Fibroblast of upper back skin (primary cell): ENCODE measurements at places on chromosomes 3 and 15.

DNA sequence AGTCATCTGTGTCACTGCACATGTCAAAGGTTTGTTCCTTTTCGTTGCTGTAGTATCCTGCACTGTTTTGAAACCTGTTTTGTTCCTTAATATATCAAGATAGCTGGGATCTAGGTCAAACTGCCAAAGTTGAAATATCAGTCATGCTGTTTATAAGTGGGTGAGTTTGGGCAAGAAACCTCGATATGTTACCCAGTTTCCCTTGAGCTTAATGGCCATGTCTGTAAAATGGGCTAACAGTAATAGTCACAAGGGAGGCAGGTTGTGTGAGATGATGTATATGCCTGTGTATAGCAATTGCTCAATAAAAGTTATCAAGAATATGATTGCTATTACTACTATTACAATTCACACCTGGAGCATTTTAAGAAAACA is 57.1 kb downstream of the BHLHE40 start:
- no peak for DNase-seq

- no peak for DNase-seq
Observed at GRCh38 chr15:33182926-33183325, 11.6 kb downstream of the FMN1 start.

GRCh38 chr15:65248511-65249255 is 37.4 kb upstream of the CILP start:
- DNase-seq: peak; percentile 55

GRCh38 chr15:65791335-65792137 is 557 bp downstream of the DENND4A start:
- no peak for DNase-seq

- DNase-seq: no peak
Observed at GRCh38 chr3:152229692-152230091, 39.0 kb upstream of the MBNL1 start.

GRCh38 chr15:77620297-77620696 is 12.4 kb downstream of the LINGO1 start:
- DNase-seq: no peak

DNA sequence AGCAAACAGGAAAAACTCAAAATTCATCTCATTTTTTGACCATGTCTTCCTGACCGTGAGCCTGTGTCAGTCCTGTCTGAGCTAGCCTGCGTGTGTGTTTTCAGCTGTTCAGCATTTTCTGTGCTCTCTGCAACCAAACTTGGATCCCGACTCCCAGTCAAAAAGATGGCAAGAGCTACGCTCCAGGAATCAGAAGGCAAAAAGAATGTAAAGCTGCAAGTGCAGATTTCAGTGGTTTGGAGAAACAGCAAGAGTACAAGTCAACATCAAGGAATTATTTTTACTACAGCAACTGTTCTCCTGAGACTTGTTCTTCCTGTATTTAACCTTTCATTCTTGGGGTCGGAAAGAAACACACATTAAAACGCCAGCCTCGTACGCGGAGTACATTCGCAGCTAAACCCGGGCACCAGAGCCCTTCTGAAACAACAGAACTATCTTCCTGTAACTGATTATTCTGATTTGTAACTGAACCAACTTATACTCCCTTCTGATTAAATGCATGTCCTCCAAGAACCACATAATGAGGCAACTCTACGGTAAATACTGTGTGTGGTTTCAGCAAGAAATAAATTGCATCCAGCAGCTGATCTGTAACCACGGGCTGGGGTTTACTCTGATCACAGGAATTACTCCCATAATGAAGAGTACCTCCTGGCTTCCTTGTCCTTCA is 107.4 kb downstream of the LRIG1 start:
- DNase-seq: peak; percentile 63

- DNase-seq: no peak
Observed at GRCh38 chr3:149291178-149291577, 42.3 kb downstream of the TM4SF18 start.

GRCh38 chr3:186417791-186418190 is 55.8 kb upstream of the DGKG start:
- DNase-seq: peak; percentile 94

- DNase-seq: no peak
Observed at GRCh38 chr3:52402101-52402521, 42.8 kb downstream of the SEMA3G start.

DNA sequence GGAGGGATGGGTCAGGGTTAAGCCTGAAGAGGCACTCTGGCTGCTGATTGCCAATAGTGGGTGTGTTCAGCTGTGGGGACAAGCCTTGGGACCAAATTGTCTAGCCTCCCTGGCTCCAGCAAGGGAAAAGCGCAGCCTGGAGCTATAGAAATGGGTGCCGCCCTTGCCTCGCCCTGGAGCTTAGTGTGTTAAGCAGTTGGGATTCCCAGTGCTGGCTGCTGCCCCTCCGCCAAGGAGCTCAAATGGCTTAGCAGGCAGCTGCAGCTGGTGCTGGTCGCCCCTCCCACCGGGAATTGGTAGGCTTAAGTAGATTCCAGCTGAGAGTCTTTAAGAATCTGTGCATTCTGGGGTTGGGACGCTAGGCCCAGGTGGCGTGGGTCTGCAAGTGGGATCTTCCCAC is 662.9 kb upstream of the TBL1XR1 start:
- no peak for DNase-seq
